ENCODE measurements at places on chromosomes 12 and 14.

DNA sequence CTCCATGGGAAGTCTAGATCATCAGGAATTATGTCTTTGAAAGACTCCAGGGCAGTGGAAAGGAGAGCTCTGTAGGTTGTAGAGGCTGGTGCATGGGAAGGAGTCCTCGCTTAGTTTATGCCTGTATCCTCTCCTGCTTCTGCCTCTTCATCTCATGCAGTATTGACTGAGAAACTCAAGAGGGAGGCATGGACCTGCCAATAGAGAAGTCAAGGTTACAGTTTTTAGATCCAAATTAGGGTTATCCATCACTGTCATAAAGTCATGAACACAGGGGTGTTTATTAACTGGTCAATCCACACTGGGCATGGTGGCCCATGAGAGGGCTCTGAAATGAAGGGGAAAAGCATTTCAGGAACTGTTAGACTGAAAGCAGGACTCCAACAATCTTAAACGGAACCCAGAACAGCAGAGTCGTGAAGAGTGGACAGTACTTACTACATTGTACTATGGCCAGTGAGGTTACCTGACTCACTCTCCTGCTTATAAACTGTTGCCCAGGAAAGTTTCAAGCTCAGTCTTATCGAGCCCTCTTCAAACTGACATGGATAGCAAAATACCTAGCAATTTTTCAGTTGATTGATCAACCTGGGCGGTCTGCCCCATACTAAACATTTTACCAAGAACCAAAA lies 30.1 kb upstream of the DHRS7 start:
- DNase-seq, result no peak

GRCh38 chr12:99911967-99912366 lies 72.8 kb downstream of the ANKS1B start:
- DNase-seq, result no peak

- DNase-seq, result no peak
Observed at GRCh38 chr14:92026548-92027190, 13.2 kb downstream of the TRIP11 start.

DNA sequence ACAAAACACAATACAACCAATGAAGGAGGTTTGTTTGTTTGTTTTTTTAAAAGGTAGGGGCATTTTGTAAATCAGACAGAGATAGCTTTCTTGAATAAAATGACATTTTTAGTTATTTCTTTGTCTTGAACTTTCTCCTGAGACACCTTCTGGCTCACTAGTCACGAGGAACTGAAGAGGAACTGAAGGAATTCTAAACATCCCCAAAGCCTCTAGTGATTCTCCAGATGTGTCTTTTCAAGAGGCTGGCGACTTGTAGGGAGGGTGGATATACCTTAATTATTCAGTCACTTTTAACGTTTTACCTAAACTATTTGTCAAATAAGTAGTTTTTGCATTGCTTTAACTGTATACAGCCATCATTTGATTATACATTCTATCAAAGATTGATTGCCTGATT lies 211.2 kb upstream of the LRIG3 start:
- no peak for DNase-seq

DNA sequence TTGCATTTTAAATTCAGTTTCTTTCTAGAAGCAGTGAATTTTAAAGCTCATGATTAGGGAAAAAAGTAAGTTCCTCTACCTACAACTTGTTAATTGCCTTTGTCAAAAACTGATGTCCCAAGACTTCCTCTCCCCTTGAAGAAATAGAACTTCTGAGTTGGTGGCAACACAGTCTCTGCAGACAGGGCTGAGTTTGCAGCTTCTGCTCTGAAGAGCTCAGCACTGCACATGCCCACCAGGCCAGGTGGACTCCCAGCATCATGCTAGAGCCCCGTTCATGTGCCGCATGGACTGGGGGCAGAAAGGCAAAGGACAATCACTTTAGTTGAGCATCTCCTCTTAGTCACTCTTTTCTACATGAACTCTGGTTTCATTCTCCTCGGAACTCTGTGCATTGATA lies 620.1 kb downstream of the VRK1 start:
- DNase-seq, result no peak

- DNase-seq, result no peak
Observed at GRCh38 chr12:91250273-91250665, 67.7 kb upstream of the DCN start.

DNA sequence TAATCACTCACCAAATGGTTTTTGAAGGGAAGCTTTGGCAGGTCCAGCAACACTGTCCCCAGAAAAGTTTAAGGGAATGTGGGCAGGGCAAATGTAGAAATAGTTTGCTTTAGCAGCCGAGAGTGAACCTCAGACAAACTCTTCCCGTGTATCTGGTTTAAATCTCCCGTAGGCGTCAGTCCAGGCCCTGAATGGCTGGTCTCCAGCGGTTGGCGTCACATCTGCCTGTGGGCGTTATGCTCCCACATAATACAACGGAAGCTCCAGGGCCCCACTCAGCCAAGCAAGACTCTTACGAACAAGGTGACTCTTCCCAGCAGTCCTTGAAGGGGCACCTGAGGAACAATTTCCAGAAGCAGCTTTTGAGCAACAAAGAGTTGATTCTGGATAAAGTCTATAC lies 942 bp downstream of the ZC2HC1C start:
- no peak for DNase-seq

GRCh38 chr12:130339951-130340350 lies 2.3 kb downstream of the PIWIL1 start:
- no peak for DNase-seq
